Ovary (tissue), 10 donors: ENCODE measurements at places on chromosomes 5 and 9. TPM values are rescaled to one million over a fixed set of nuclear protein-coding genes. Genes with fewer than 3 reads are reported as not detected.

Gene PRRX2
- 1.8 TPM for total RNA-seq

Gene PCDHB15
- 12.8 TPM for total RNA-seq

Gene HMMR
- total RNA-seq, result 0.24 TPM

Gene INSL4
- total RNA-seq, result not detected

Gene SPAG8
- total RNA-seq, result 2.1 TPM

Gene KIAA0825
- total RNA-seq, result 4.0 TPM

Gene C5orf52
- total RNA-seq, result not detected

DNA sequence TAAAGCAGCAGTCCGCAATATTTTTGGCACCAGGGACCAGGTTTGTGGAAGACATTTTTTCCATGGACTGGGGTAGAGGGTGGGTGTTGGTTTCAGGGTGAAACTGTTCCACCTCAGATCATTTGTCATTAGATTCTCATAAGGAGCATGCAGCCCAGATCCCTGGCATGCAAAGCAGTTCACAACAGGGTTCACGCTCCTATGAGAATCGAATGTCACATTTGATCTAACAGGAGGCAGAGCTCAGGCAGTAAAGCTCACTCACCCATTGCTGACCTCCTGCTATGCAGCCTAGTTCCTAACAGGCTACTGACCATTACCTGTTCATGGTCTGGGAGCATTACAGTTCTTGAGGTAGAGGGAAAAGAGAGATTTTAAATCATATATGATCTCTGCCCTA is 241.5 kb upstream of the COX7C start:
- H3K27me3 ChIP-seq, result no peaks in the 10 kb centered on the region
- H3K4me3 ChIP-seq, result no peak overlapping the region
- no peak for DNase-seq
- H3K27ac ChIP-seq, result no peak overlapping the region
- no peaks in the 10 kb centered on the region for H3K36me3 ChIP-seq
- H3K4me1 ChIP-seq, result no peaks in the 10 kb centered on the region

- H3K36me3 ChIP-seq, result no peaks in the 10 kb centered on the region
- H3K27ac ChIP-seq, result no peak overlapping the region
Measured at GRCh38 chr9:117013440-117013995, 326.4 kb downstream of the TRIM32 start.

DNA sequence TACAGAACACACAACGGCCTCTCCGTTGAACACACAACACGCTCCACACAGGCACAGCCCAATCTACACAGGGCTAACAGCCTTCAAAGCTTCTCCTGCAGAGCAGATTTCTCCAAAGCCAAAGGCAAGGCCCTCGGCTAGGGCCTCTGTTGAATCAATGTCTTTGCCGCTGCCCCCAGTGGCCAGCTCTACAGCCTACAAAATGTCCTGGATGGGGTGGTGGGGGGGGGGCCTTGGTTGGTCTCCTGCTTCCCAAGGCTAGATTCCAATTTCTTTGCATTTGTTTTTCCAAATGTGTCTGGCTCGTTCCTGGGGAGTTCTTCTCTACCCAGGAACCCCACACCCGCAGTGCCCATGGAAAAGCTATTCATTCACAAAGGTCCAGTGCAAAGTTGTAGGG is 167.2 kb downstream of the PAX5 start:
- H3K36me3 ChIP-seq, result no peaks in the 10 kb centered on the region
- no peak for DNase-seq
- no peak overlapping the region for H3K27ac ChIP-seq
- no peaks in the 10 kb centered on the region for H3K4me1 ChIP-seq

DNA sequence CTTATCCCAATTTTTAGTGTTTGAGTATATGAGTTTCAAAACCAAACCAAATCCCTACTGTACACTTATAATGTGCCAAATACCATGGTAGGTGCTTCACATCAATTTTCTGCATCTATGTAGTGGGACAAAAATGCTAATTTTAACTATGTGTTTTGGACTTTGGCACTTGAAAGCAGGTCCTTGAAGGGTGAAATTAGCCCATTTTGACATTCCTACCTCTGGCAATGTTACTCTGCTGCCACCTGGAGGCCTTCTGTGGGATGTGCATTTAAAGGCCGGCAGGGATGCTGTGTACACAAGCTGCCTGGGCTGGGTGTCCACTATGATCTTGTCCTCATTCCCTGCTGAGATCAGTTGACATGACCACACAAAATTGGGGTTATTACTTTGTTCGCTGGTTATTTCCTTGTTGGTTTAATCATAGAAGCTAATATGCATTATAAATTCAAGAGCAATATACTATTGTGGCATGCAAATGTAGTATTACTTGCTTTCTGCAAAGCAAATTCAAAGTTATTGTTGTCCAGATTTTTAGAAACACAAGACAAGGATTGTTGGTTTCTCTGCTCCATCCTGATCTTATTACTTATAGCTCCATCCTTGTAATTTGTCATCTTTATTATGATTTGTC is 166.8 kb downstream of the ARHGEF28 start:
- H3K27me3 ChIP-seq, result no peaks in the 10 kb centered on the region
- H3K4me3 ChIP-seq, result no peak overlapping the region
- H3K4me1 ChIP-seq, result peaks cover 9% of the 10 kb centered on the region
- peak; percentile 65 for DNase-seq
- H3K36me3 ChIP-seq, result no peaks in the 10 kb centered on the region

DNA sequence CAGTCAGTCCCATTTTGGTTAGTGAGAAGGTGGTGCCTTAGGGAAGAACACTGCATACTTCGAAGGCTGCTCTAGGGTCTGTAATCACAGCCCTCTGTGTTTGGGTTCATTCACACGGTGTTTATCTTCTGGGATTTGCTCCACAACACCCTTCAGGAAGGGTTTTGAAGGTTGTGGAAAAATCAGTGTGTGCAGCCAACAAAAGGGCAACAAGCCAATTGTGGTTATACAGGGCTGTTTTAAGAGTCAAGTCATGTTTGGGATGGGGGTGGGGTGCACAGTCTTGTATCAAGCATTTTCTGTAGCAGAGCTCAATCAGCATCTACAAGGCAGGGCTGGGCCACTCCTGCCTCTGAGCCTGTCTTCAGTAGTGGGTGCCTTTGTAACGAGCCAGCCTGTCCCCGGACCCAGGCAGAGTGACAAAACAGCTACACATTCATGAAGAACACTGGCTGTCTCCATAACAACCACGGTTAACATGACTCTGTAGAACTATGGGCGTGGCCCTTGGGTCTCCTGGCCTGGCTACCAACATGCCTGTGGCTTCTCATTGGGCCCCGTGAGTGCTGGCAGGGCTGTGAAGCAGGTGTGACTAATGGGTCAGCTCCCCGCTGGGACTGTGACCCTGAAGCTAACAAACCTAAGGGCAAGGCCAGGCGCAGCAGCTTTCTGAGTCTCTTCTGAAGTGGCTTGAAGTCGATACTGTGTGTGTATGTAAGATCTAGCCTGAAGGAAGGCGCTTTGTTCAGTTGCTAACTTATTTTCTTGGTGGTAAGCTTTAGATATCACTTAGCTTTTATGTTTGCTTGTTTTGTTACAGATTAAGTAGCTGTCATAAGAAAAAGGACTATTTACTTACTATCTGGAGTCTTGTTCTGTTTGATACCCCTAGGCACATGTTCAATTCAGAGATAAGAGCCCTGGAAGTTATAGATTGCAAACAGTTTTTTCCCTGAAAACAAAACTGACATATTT is 27.9 kb upstream of the GOLM1 start:
- no peaks in the 10 kb centered on the region for H3K36me3 ChIP-seq
- peak; percentile 21 for DNase-seq
- H3K4me1 ChIP-seq, result peaks cover 7% of the 10 kb centered on the region
- no peaks in the 10 kb centered on the region for H3K27me3 ChIP-seq

DNA sequence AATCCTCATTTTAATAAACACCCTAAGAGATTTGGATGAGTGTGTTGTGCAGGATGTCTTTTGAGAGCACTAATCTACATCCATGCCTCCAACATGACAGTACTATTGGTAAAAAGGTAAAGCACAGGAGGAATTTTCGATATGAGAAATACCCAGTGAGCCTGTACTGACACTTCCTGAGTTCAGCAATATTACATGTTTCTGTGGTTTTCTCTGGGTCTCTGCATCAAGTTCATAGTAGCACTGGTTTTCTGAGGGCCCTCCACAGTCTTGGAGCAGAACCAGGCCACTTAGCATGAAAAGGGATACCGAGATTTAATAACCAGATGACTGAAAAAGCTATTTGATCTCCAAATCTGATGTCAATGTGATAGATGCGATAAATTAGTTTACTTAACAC is 524.1 kb downstream of the TMEM38B start:
- no peak overlapping the region for H3K4me3 ChIP-seq
- no peaks in the 10 kb centered on the region for H3K4me1 ChIP-seq

DNA sequence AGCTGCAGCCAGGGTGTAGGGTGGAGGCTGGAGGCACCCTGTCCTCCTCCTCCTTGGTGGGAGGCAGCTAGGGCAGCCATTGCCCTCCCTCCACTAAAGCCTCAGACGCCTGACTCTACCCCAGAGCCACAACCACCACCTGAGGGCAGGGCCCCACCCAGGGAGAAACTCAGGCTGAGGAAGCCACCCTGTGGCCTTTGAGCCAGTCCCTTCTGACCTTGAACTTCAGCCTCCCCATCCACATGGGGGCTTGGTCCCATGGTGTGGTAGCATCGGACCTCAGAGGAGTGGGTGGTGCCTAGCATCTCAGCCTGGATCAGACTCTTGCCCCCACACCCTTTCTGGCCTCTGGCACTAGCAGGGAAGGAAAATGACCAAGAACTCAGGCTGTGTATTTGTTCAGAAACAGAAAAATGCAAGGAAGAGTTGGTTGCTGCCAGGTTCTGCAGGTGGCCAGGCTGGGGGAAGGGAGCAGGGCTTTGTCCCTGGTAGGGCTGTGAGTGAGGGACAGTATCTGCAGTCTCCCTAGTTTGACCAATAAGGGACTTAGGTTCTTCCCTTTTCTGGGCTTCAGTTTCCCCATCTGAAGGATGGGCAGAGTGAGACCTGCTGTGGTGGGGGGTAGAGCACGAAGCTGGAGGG is 3.2 kb downstream of the DAB2IP start:
- no peak overlapping the region for H3K4me3 ChIP-seq
- no peaks in the 10 kb centered on the region for H3K27me3 ChIP-seq
- H3K4me1 ChIP-seq, result peaks cover 15% of the 10 kb centered on the region
- H3K27ac ChIP-seq, result no peak overlapping the region
- peak; percentile 17 for DNase-seq
- no peaks in the 10 kb centered on the region for H3K36me3 ChIP-seq

DNA sequence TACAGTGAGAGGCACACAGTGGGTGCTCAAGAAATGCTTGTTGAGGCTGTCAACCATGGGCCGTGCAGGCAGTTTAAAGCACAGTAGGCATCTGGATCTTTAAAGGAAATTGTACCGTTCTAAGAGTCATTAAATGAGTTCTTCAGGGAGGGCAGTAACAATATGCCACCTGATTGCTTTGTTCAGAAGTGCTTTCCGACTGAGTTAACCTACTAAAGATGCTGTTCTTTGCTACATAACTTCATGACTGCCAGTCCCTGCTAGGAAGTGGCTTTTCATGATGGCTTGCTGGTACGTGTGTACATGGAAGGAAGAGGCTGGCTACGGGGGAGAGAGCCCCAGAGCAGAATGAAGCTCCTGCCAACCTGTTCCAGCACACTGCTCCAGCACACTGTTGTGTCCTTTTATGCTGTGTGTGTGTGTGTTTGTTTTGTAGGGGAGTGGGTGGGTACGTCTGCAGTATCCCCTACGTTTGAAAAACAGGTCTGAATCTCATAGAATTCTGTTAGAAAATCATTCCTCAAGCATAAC is 41.9 kb upstream of the PPP2R2B start:
- no peaks in the 10 kb centered on the region for H3K27me3 ChIP-seq
- H3K27ac ChIP-seq, result no peak overlapping the region
- no peak for DNase-seq
- H3K4me3 ChIP-seq, result no peak overlapping the region

GRCh38 chr5:140245926-140246325 is 57.0 kb downstream of the PFDN1 start:
- H3K27me3 ChIP-seq, result no peaks in the 10 kb centered on the region
- peaks cover 11% of the 10 kb centered on the region for H3K4me1 ChIP-seq
- no peak overlapping the region for H3K4me3 ChIP-seq
- no peak overlapping the region for H3K27ac ChIP-seq
- DNase-seq, result no peak

DNA sequence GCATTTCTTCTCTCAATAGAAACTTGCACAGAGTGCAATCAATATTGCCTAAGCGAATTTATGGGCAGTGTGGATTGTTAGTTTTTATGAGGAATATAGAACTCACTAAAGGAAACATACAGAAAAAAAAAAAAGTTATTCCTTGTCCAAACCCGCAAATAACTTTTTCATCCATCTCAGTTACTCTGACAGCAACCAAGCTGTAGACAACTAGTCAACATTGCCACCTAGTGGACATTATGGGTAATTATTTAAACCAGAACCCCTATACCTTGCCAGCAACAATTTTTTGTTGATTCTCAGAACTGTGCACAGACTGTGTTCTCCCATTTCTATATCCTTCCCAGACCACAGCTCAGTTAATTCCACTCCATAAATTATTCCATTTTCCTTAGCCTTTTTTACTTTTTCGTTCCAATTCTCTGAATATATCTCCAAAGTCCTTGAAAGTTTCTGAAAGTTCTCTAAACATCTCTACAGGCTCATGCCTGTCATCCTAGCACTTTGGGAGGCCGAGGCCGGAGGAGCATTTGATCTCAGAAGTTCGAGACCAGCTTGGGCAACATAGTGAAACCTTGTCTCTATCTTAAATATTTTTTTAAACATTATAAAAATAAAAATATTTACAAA is 2.6 kb upstream of the AFAP1L1 start:
- H3K4me3 ChIP-seq, result no peak overlapping the region
- H3K27me3 ChIP-seq, result no peaks in the 10 kb centered on the region
- no peak overlapping the region for H3K27ac ChIP-seq
- no peaks in the 10 kb centered on the region for H3K36me3 ChIP-seq
- DNase-seq, result no peak

- H3K4me1 ChIP-seq, result no peaks in the 10 kb centered on the region
- H3K27me3 ChIP-seq, result no peaks in the 10 kb centered on the region
- H3K36me3 ChIP-seq, result no peaks in the 10 kb centered on the region
- H3K27ac ChIP-seq, result no peak overlapping the region
- no peak overlapping the region for H3K4me3 ChIP-seq
- DNase-seq, result no peak
Measured at GRCh38 chr9:135248111-135248510, 160.6 kb downstream of the OLFM1 start.

- H3K27me3 ChIP-seq, result no peaks in the 10 kb centered on the region
- DNase-seq, result no peak
- H3K4me1 ChIP-seq, result peaks cover 43% of the 10 kb centered on the region
Measured at GRCh38 chr5:150540042-150540441, 32.1 kb downstream of the NDST1 start.

- H3K36me3 ChIP-seq, result no peaks in the 10 kb centered on the region
- peaks cover 8% of the 10 kb centered on the region for H3K4me1 ChIP-seq
- no peak overlapping the region for H3K4me3 ChIP-seq
- DNase-seq, result no peak
- H3K27me3 ChIP-seq, result no peaks in the 10 kb centered on the region
- no peak overlapping the region for H3K27ac ChIP-seq
Measured at GRCh38 chr5:126460459-126460858, 37.2 kb downstream of the GRAMD2B start.
